ENCODE measurements at places on chromosomes 4 and X.

- no peak for DNase-seq
Measured at GRCh38 chr4:88858752-88859151, 161.1 kb upstream of the NAP1L5 start.

DNA sequence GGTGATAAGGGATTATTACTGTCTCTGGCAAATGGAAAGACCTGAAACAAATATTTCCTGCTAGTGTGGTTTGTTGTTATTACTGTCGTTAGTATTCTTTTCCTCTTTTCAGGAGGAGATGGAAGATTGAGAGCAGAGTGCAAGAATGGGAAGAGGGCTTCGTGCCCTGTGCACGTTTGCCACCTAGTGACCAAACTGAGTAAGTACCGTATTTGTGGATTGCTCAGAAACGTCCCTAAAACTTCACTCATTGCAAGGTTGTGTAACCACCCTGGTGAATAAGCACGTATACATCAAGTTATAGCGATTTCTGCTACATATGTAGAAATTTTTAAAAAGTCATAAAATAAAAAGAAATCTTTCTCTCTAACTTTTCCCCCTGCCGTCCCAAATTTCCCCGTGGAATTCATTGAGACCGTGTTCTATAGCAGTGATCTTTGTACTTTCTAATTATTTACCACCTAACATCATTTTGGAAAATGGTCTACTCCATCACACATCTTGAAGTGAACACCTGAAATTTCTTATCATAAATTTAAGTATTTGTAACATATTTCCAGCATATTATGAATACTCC, 24.3 kb downstream of the LINC00632 start:
- no peak for DNase-seq

DNA sequence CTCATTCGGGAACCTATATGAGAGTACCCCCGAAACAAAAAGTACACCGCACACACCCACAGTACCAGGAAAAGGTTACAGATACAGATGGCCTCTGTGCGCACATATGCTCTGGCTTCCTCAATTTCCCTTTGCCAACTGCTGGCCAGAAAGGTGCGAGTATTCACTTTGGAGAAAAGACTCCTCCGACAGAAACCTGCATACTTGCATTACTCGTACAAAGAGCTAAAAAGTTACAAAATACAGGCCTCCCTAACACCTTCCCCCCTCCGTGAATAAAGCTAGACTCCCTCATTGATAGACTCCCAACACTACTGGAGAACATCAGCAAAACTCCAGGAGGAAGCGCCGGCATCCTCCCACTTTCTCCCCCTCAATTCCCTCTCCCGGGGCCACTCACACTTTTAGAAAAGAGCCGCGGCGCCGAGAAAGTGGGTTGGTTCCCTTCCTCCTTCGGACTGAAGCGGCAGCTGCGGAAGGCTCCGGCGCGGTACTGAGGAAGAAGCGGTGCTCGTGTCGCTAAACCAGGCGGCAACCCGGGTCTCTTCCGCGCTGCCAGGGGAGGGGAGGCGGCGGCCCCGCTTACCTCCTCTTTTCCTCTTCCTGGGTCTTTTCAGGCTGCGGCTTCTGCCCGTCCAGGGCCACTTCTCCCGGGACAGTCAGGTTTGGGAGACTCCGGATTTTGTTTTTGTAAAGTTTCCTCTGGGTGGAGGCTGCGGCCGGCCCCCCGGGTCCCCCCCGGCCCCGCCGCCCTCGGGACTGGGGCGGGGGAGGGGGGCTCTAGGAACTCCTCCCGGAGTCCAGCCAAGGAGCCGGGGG, 1.1 kb downstream of the FBXW7 start:
- peak; percentile 67 for DNase-seq

GRCh38 chr4:79798047-79798446, 275.0 kb downstream of the ANTXR2 start:
- no peak for DNase-seq

DNA sequence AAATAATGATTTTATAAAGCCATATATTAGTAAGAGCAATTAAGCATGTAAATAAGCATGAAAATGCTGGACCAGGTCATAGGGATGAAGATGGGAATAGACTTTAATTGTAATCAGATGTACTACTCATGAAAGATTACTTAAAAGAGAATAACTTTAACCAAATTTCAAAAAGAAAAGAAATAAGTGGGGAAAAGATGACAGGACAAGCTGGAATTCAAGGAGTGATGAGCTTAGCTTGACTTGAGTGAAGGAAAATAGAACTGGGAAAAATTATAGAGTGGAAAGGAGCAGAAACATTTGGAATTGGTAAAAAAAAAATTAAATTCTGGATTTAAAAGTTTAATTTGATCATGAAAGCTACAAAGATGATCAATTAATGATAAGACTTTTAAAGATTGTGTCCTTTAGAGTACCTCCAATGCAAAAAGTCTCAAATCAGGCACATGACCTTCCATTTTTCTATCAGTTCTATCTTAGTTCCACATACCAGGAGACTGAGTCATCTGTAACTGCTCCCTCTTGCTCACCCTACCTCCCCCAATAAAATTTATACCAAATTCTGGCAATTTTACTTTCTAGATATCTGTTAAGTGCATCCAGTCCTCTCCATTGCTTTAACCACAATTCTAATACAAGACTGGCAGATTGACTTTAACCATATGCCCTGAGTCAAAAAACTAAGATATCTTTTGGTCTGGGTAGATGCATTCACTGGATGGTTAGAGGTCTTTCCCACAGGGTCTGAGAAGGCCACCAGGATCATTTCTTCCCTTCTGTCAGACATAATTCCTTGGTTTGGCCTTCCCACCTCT, 56.4 kb upstream of the SLIT2 start:
- no peak for DNase-seq

- DNase-seq = no peak
Measured at GRCh38 chr4:153005899-153006381, 69.8 kb downstream of the FHDC1 start.

DNA sequence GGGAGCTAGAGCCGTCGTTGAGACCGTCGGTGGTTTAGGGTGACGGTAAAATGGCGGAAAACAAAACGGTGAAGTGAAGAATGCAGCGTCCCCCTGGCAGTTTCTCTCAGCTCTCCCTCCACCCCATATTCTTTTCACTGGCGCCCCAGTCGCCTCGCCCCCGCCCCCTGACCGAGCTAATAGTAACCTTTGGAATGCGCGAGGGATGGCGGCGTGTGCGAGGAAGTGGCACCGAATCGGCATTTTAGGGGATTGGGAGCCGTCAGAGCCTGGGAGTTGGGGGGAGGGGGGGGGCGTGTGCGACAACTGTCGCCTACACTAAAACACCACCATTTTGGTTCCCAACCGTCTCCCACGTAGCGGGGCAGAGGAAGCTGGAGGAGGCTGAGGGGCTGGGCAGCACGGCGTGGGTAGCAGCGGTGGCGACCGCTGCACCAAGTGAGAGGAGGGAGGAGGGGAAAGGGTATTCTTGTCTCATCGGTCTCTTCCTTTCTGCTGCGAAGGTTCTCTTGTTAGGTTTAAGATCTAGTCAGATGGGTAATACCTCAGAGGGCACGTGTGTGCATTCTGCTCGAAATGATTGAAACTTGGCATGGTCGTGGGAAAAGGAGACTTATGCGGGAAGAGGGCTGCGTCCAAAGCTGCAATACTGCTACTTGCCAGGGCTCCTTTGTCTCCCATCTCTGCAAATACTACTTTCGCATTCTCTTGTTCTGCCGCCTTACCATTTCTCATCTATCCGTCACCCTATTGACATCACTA, 840 bp downstream of the ZNF711 start:
- DNase-seq = peak; percentile 2

GRCh38 chr4:107379054-107379869, 340.8 kb downstream of the PAPSS1 start:
- DNase-seq = no peak

- DNase-seq = no peak
Measured at GRCh38 chr4:53656421-53656981, 65.2 kb upstream of the LNX1 start.

DNA sequence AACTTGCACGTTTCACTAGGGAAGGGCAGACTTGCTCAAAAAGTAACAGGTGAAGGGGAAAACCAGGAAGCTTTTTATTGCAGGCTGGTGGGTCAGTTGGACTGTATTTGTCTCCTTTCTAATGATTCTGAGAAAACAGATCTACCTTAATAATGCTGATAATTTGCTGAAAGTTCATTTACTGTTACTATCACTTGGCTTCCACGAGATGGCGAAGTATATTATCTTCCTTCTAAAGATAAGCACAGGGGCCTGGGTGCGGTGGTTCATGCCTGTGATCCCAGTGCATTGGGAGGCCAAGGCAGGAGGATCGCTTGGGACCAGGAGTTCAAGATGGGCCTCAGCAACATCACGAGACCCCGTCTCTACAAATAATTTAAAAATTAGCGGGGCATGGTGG, 16.4 kb downstream of the CCKAR start:
- no peak for DNase-seq

- DNase-seq = no peak
Measured at GRCh38 chrX:15448010-15448639, 45.0 kb downstream of the PIR start.

GRCh38 chrX:69196666-69197065, 31.4 kb upstream of the PJA1 start:
- DNase-seq = no peak

GRCh38 chr4:8645753-8646124, 53.2 kb downstream of the CPZ start:
- DNase-seq = no peak

- DNase-seq = no peak
Measured at GRCh38 chr4:98664959-98665358, 6.5 kb upstream of the TSPAN5 start.

- no peak for DNase-seq
Measured at GRCh38 chr4:134216411-134216810, 14.8 kb upstream of the PABPC4L start.

- no peak for DNase-seq
Measured at GRCh38 chr4:85423431-85423830, 51.5 kb upstream of the ARHGAP24 start.

GRCh38 chr4:101670370-101670769, 120.2 kb upstream of the BANK1 start:
- DNase-seq = no peak

DNA sequence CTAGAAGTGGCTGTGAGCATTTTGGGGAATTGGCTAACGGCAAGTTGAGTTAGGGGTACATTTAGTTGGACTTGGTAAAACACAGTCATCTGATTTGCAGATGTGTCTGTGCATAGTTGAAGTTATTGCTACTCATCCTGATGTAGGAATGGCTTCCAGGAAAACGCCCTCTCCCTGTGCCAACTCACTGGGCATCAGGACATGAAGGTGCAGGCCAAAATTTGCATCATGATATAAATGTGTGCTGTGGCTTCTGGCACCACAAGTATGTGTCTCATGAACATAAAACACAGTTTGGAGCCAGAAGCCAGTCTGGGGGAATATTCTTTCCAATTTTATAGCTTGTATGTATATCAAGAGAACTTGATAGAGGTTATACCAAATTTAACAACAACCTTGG, 54.2 kb upstream of the CBR4 start:
- no peak for DNase-seq

GRCh38 chrX:154046940-154047610, 27.4 kb upstream of the IRAK1 start:
- DNase-seq = no peak

GRCh38 chrX:39961441-39961840, 136.3 kb downstream of the BCOR start:
- DNase-seq = no peak

DNA sequence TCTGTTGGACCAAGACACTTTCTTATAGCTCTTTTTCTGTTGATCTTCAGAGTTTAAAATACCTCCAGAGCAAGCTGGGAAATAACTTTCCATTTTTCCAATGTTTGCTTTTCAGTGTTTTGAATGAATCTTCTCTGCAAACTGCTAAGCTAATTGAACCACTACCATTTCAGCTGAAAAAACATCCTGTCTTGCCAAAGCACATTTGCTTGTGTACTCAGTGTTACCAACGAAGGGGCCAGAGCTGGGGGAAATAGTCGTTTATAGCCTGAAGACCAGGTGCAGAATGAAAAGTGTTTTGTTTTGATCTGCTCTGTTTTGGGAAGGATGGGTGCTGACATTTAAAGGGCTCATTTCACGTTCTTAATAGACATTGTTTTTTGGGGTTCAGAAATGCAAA, 88.4 kb upstream of the CLNK start:
- no peak for DNase-seq

GRCh38 chr4:93132631-93133030, 695.9 kb upstream of the ATOH1 start:
- DNase-seq = no peak

DNA sequence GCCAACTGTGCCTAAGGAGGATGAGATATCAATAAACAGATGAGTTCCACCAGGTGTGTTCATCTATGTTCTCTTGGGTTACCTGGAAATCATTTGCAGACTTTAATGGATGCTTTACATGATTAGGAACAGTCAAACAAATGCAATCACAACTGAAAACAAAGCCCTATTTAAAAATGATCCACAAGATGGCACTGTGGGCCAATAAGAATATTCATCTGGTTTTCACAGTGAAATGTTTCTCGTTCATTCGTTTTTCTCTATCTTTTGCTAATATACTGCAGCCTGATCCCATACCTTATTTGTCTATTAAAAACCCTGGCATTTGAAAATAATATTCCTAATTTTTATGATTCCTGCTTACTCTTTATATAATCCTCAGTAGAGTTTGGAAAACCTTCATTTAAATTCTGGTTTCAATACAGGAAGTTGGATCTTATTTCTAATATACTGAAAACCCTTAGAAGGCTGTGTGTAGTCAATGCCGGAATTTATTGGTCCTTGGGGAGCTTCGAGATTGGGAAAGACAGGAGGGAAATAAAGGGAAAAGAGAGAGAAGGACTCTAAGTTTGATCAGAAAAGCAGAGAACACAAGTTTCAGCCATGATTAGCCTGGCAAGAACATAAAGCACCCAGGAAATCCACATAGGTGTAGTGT, 63.8 kb upstream of the TAPT1 start:
- DNase-seq = no peak

GRCh38 chr4:116016201-116016600, 902.8 kb upstream of the NDST4 start:
- no peak for DNase-seq

GRCh38 chrX:54452920-54453319, 12.7 kb downstream of the TSR2 start:
- DNase-seq = no peak

- no peak for DNase-seq
Measured at GRCh38 chr4:114200026-114200425, 220.6 kb upstream of the ARSJ start.

DNA sequence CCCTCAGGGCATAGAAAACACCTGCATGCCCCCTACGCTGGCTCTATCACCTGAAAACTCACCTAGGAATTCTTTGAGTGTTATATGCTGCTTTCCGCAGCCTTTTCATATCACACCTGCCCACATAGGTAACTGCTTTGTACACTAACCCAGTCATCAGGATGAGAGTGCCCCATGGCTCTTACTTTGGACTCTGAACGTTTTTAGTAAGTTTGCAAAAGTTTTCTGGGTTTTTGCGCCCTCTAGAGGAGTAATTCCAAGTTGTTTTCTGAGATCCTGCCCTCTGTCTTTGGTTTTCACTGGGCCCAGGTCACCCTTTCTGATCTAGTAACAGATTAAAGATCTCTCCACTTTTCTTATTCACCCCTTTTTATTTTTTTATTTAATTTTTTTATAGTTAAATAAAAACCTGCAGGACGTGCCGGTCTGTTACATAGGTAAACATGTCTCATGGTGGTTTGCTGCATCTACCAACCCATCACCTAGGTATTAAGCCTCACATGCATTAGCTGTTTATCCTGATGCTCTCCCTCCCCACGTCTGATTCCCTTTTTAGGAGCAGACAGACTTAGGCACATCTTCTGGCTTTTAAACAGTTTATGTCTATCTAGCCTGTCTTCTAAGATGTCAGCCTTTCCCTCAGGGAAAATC, 139.2 kb downstream of the NWD2 start:
- DNase-seq = peak; percentile 12

- DNase-seq = no peak
Measured at GRCh38 chr4:13920901-13921300, 293.4 kb upstream of the BOD1L1 start.

GRCh38 chrX:115251458-115252233, 17.8 kb upstream of the LRCH2 start:
- DNase-seq = no peak
